HCT116 (cell line): ENCODE measurements at places on chromosomes 6 and 20. TPM values are rescaled to one million over a fixed set of nuclear protein-coding genes. Genes with fewer than 3 reads are reported as not detected.
A peak's percentile ranks its signal among the peaks of the same experiment; 100 is the strongest.

The LHFPL5 gene
- total RNA-seq: 0.71 TPM

The ATAT1 gene
- total RNA-seq: 19.8 TPM

The SYCP2L gene
- total RNA-seq: 4.9 TPM

- no peak overlapping the region for H3K27ac ChIP-seq
- peaks cover 37% of the 10 kb centered on the region for H3K27me3 ChIP-seq
- no peaks in the 10 kb centered on the region for H3K36me3 ChIP-seq
- no peak for DNase-seq
Observed at GRCh38 chr20:59078231-59078630, 35.6 kb upstream of the PRELID3B start.

- no peaks in the 10 kb centered on the region for H3K36me3 ChIP-seq
- H3K4me1 ChIP-seq: no peaks in the 10 kb centered on the region
- H3K27me3 ChIP-seq: peaks cover 21% of the 10 kb centered on the region; the same call in 1 of the 2 replicates
- no peak overlapping the region for H3K27ac ChIP-seq
- no peak for DNase-seq
Observed at GRCh38 chr6:168322966-168323365, 3.4 kb upstream of the DACT2 start.

DNA sequence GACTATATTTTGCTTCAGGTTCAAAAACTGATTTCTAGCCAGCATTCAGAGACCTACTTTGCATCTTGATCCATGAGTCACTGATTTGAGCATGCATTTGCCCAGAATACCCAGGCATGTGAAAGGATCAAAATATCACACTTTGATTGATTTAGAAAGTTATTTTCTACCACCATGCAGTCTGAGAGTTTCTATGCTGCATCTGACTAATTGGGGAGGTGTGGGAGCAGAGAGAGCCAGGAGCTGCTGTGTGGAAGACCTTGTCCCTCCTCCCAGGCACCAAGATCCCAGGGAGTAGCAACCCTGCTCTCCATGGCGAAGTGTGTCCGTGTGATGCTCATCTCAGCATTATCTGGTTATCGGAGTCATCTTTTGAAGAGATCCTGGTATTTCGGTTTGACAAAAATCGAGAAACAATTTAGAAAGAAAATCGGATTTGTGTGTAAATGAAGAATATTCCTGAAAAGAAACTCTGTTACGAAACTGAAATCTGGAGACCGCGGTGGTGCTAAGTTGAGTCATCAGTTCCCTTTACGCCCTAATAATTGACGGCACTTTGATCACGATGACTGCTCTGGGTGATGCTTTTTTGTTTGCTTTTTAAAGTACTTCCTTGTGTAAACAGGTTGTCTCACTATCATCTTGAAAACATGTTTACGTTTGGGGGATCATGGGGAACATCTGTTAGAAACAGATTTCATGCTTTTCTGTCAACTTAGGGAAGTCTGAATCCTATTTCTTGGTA lies 193.4 kb downstream of the BACH2 start:
- no peaks in the 10 kb centered on the region for H3K36me3 ChIP-seq
- H3K4me3 ChIP-seq: no peak overlapping the region
- peaks cover 2% of the 10 kb centered on the region; the same call in 1 of the 2 replicates for H3K4me1 ChIP-seq

DNA sequence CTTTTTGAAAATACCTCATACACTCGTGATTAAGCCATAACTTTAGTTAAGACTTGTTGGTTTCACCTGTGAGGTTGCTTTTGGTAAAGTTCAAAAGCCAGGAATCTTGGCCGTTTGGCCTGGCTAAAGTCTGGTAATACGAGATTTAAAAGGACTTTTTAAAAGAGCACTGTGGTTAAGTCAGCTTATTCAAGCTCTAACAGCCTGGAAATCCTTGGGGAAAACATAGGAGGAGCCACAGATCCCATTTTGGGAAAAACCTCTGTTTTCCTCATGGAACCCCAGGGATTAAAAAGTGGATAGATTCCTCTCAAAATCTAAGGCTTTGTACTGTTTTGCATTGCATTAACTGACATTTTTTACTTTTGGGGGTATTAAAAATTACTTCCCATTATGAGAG lies 13.7 kb upstream of the SLC22A16 start:
- no peak for DNase-seq
- H3K27me3 ChIP-seq: no peaks in the 10 kb centered on the region
- H3K4me3 ChIP-seq: no peak overlapping the region
- no peak overlapping the region for H3K27ac ChIP-seq

- H3K4me3 ChIP-seq: peak overlapping the region; percentile 24; the same call in 1 of the 2 replicates
- no peaks in the 10 kb centered on the region for H3K27me3 ChIP-seq
- no peak for DNase-seq
- H3K27ac ChIP-seq: no peak overlapping the region
- H3K36me3 ChIP-seq: no peaks in the 10 kb centered on the region
Observed at GRCh38 chr6:49326347-49326746, 136.7 kb downstream of the MMUT start.

DNA sequence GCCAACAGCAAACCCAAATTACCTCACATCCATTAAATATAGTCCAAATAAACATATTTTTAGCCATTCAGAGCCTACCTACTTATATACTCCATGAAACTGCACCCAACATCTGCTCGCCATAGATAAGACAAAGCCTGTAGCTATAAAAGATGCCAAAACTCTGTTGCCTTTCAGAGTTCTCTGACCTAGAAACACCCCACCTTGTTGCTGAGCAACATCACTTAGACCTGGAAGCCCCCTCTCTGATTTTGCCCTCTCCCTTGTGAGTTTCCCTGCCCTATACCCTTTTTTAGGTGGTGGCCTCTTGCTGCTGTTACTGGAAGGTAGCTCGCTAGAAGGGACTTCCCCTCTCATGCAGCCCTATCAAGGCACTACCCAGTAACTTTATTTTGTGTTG lies 27.7 kb upstream of the FBXL4 start:
- no peaks in the 10 kb centered on the region for H3K4me1 ChIP-seq
- H3K27ac ChIP-seq: no peak overlapping the region
- no peak overlapping the region for H3K4me3 ChIP-seq
- no peaks in the 10 kb centered on the region for H3K36me3 ChIP-seq
